ENCODE measurements at places on chromosomes 2 and 18.

DNA sequence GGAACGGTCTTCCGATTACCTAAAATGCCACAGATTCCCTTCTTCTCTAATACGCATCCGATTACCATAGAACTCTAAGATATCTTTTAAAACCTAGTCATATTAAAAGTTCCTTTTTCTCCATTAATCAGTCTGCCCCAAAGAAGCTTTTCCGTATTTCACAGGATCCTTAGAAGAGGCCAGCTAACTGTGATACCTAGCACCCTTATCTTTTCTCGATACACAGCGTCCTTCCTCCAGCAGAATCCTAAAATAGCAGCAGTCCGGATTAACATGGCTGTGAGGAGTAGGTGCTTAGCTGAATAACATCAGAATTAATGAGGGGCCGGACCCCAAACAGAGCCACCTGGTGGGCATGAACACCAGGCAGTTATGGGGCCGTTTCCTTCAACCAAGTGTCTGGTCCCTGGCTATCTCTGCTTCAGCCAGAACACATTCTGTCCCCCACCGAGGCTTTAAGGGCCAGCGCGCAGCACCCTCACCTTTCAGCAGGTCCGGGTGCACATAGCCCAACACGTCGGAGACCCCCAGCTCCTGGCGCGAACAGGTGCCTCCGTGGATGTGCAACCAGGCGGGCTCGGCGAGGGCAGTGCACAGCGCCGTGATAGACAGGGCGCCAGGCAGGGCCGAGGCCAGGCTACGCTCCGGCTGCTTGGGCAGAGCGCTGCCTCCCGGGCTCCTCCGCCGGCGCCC, 995 bp downstream of the TMEM127 start:
- no peak for DNase-seq

DNA sequence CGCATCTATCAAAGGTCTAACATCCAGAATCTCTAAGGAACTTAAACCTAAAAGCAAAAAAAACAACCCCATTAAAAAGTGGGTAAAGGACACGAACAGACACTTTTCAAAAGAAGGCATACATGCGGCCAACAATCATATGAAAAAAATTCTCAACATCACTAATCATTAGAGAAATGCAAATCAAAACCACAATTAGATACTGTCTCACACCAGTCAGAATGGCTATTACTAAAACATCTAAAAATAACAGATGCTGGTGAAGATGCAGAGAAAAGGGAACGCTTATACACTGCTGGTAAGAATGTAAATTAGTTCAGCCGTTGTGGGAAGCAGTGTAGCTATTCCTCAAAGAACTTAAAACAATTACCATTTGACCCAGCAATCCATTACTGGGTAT, 38.0 kb downstream of the PPP3R1 start:
- DNase-seq, result no peak

DNA sequence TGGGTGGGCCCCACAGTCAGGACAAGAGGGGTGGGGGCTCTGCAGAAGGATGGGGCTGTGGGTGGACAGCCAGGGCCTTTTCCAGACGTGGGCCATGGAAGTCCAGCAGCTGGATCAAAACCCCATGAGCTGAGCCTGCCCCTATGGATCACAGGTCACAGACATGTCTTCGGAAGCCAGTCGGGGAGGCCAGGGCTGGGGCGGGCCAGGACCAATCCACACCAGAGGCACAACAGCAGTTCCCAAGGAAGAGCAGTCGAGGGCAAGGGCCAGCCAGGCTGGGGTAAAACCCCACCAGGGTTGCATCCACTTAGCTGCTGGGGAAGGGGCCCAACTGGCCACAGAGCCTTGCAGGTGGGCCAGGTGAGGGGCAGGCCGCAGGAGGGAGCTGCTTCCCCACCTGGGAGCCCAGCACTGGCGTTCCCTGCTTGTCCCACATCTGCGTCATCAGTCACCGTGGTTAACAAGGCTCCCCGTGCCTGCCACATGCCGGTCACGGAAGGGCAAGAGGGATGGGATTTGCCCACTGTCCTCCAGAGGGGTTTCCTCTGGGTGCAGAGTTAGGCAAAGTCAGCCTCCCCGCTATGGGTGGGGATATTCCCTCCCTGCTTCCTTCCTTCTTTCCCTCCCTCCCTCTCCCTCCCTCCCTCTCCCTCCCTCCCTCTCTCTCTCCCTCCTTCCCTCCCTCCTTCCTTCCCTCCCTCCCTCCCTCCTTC, 46.4 kb upstream of the ODC1 start:
- no peak for DNase-seq

DNA sequence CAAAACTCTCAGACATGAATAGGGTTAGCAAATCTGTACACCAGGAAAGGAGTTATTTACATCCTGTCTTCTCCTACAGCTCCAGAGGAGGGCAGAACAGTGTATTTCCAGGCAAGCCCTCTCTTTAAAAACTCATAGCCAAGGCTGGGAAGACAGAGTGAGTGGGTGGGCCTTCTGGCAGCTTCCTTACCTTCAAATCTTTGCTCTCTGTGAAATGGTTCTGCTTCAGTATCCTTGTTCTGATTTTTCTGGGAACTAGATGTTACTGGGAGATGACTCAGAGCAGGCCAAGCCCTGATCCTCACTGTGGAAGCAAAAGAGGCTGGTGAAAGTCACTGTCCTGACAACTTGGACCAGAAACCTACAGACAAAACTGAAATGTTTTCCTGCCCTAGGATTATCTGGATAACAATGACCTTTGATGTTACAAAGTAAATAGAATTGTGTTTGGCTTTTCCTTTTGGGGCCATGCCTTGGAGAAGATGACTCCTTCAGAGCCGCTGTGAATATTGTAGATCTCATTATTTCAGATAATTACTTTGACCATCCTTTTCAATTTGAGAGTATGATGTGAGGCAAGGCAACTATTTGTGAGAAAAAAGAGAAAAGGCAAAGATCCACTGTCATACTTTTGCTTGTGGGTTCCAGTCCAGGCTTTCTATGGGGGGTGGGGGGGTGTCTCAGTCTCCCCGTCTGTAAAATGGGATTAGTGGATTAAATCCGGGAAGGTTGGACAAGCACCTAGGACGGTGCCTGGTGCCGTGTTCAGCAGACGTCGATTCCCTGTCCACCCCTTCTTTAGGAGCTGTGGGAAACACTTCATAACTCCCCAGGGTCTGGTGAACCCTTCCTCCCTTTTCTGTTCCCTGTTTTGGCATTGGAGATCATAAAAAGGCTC, 644 bp upstream of the QPCT start:
- DNase-seq, result no peak

GRCh38 chr2:2233171-2233826, 97.8 kb downstream of the MYT1L start:
- no peak for DNase-seq

GRCh38 chr2:106570316-106570715, 83.2 kb downstream of the CD8B2 start:
- no peak for DNase-seq

DNA sequence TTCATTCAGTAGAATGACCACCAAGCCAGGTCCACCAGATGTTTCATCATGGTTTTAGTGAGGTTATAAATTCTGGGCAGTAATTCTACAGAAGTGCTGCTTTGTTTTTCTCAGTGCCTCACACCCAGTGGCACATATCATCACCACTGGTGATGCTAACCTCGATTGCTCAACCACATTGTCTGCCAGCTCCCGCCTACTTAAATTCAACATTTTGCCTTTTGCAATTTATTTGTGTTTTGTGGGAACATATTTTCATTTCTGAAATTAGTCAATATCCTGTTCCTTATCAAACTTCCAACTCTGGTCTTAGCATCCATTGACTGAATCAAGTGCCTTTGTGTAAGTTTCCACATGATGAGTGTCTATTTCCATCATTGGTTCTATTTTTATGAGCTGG, 62.3 kb upstream of the TMEM178A start:
- no peak for DNase-seq

- DNase-seq, result no peak
Measured at GRCh38 chr2:80517316-80517715, 212.8 kb upstream of the LRRTM1 start.

DNA sequence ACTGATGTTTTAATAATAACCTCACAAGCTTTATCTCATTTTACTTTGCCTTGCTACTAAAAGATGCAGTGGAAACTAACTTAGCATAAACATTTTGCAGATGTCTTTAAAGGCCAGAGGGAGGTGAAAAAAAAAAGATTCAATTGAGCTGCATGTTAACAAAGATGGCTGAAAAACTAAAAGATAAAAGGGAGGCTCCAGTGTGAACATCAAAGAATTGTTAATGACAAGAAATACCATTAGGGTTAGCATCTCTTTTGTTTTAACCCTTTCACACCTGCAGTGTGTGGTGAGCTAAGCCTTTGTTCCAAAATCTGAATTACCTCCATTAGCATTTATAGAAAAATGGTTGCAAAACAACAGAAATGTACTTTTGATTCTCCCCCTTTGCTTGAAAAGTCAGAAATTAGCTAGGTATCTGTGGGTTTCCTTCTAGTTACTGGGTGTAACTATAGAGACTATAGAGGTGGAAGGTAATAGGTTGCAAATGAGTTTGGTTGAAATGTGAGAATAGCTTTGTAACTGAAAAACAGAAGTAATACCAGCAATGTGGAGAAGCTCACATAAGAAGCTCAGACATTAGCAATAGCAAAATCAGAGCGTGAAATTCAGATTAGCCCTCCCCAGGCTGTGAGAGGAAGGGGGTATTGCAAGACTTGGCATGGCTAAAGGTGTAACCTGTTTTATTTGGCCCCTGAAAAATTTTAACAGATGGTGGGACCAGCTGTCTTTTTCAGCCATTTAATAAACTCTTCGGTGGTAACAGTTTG, 34.8 kb upstream of the SP5 start:
- DNase-seq, result no peak

- DNase-seq, result no peak
Measured at GRCh38 chr18:48531908-48532307, 6.9 kb upstream of the CTIF start.

GRCh38 chr18:39839782-39840181, 2115.3 kb upstream of the PIK3C3 start:
- DNase-seq, result no peak

GRCh38 chr18:45015788-45016128, 335.1 kb downstream of the SETBP1 start:
- no peak for DNase-seq

DNA sequence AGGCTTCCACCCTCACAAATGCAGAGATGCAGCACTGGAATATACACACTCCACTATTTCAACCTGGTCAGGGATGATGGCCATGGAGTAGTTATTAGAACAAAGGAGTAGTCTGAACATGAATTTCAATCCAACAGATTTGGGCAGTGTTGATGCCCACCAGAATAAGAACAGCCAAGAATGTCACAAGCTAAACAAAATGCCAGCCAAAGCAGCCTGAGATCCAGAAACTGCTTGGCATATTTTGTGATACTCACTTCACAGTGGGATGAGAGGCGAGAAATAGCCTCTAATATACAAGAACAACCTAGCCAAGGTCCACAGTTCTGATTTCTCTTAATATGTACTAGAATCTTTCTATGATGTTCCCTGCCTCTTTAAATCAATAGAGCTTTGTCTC, 58.6 kb upstream of the KLF7 start:
- DNase-seq, result no peak

DNA sequence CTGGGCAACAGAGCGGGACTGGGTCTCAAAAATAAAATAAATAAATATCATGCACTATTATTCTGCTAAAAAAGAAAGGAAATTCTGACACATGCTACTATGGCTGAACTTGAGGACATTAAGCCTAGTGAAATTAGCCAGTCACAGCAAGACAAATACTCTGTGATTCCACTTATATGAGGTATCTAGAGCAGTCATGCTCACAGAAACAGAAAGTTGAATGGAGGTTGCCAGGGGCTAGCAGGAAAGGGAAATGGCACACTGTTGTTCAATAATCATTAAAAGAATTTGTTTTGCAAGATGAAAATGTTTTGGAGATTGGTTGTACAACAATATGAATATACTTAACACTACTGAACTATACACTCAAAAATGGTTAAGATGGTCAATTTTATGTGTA, 60.8 kb downstream of the NCKAP1 start:
- no peak for DNase-seq

All from stimulated activated CD8-positive, alpha-beta memory T cell treated with anti-CD3 and anti-CD28 coated beads, Interleukin-7, amount 100 ng/mL, for 24 hours (primary cell).